ENCODE measurements at places on chromosomes 7 and 10.
A peak's percentile ranks its signal among the peaks of the same experiment; 100 is the strongest.

DNA sequence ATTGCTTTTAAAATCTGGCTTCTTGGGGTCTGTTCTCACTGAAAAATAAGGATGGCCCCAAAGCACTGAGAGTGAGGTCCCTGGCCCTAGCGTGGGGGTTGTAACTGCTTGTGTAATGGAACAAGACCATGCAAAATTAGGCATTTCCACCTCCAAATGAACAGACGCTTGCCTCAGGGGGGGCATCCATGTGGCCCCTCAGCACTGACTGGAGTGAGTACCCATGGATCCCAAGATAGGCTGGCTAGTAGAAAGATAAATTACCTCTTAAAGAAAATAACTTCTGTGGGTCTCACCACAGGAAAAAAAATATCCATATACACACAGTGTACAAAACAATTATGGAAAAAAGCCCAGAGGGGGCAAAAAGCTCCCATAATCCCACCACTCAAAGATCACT lies 15.2 kb upstream of the CPA1 start:
- DNase-seq: no peak

GRCh38 chr7:6106140-6106904 lies 75.1 kb downstream of the ANKRD61 start:
- peak; percentile 49 for DNase-seq

DNA sequence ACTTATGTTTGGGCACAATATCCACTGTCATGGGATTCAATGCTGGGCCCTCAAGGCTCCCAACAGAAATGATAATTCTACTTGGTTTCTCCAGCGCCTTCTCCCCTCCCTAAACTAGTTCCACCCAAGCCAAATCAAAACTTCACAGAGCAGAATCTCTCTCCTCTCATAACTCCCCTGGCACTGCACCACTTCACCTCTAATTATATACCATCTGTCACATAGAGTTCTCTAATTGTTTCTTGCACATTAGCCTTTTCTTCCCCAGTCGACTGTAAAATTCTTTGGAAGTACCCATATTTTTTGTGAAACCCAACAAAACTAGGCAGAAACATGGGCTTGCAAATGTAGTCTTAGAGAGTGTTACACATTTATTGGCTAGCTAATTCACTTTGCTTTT lies 8.1 kb downstream of the SGMS1 start:
- DNase-seq: no peak

DNA sequence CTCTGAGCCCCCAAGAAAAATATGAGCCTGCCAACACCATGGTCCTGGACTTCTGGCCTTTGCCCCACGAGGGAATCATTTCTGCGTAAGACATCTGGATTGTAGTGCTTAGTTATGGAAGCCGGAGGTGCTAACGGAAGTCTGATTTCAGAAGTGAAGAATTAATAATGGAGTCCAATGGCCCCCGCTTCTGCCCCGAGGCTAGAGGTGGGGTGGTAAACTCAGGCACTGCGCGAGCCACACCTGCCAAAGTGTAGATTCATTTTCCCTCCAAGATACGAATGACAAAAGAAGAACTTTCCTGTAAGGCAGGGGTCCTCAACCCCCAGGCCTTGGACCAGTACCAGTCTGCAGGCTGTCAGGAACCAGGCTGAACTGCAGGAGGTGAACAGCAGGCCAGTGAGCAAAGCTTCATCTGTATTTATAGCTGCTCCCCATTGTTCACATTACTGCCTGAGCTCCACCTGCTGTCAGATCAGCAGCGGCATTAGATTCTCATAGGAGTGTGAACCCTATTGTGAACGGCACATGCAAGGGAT lies 22.3 kb downstream of the CNPY1 start:
- peak; percentile 71 for DNase-seq

- DNase-seq: no peak
Measured at GRCh38 chr7:48389977-48390376, 218.7 kb downstream of the ABCA13 start.

- no peak for DNase-seq
Measured at GRCh38 chr10:115214829-115215228, 121.7 kb downstream of the ATRNL1 start.

DNA sequence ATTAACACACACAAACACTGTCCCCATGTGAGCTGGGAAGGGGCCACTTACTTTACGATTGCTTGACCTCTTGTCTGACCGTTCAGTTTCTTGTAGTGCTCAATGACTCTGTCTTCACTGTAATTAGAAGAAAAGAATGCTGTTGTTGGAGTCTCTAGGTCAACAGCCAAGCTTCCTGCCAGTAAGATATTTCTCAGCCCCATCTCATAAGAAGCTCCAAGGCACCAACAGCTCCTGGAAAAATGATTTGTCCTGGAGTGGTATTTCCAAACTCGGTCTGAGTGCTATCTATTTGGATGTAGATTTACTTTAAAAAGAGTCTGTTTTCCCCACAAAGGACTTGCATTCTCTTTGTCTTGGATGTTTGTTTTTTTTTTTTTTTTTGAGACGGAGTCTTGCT lies 153.7 kb downstream of the PRPF18 start:
- no peak for DNase-seq

DNA sequence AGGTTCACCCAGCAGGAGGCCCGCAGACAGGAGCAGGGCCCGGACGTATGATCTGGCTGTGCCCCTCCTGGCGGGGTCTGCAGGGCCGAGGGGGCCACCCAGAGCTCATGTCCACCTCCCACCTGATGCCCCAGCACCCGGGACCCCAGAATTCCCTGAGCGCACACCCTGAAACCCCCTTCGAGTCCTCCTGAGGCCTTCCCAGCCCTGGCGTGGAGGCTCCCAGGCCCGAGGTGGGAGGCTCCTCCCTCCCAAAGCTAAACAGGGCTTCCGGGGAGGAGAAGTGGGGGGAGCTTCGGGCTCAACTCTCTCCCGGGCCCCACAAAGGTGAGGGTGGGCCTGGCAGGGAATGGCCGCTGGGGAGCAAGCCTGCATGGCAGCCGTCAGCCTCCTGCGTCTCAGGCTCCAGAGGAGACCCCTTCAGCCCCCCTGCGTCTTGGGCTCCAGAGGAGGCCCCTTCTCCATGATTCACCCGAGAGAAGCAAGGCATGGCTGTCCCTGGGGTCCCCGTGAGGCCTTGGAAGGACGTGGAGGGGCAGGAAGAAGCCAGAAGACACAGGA lies 30.2 kb downstream of the MICALL2 start:
- DNase-seq: no peak

GRCh38 chr7:80097756-80098155 lies 36.9 kb upstream of the GNAI1 start:
- no peak for DNase-seq

DNA sequence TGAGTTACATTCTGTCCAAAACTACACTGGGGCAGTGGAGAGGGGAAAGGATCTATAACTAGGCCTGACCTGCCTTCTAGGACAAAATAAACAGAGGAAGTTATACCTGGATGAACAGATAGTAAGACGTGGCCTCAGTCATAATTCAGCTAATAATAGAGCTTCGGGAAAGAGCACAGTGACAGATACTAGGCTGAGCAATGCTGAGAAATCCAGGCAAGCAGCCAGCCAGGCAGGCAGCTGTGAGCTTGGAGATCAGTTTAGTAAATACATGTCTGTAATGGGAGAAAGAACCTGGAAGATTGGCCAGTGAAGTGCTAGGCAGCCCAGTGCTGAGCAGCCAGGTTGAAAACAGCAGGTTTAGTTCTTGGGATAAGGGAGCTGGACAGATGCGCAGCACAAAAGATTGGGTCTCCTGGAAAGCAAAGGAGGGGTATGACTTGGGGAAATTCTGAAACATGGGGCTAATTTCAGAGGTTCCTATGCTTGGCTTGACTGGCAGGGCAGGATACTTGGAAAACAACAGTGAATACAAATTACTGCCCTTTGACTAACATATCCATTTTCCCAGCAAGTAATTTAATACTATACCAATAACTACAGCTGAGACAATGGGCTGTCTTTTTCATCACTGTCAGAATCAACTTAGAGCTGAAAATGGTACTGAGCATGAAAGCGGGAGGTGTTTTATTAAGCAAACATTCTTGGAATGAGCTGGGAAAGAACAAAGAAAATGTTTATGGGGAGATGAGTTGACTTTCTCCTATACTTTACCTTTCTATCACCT lies 140.8 kb downstream of the DGKB start:
- DNase-seq: no peak

GRCh38 chr7:130309986-130310385 lies 17.0 kb downstream of the CPA4 start:
- DNase-seq: no peak

DNA sequence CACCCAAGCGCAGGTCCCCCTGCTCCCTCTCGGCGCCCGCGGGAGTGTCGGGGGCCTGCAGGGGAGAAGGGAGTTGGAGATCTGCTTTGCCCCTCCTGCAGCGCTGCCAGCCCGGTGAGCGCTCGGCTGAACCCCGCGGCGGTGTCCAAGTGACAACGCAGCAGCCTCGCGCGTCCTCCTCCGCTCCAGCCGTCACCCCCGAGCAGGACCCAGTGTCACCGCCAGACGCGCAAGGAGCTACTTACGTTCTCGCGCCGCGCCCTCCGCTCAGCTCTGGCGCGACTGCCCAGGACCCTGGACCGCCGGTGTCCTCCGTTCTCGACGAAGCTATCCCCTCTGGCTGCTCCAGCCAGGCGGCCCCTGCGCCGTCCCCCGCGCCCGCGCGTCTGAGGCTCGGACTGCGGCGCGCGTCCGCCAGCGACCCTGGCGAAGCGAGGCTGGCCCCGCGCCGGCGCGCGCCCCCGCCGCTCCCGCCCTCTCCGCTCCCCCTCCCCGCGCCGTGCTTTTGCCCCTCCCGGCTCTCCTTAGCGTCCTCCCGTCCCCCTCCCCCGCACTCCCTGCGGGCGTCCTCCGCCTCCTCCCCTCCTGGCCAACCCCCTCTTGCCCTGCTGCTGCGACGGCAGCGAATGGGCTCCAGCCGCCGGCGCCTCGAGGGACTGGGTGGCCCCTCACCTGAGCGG lies at the start of gene NRCAM:
Gene NRCAM (minus strand): TSS at position 439 of the 680 bp plus-strand sequence. CDS start 216,372 bp downstream, outside the sequence.
- DNase-seq: no peak

DNA sequence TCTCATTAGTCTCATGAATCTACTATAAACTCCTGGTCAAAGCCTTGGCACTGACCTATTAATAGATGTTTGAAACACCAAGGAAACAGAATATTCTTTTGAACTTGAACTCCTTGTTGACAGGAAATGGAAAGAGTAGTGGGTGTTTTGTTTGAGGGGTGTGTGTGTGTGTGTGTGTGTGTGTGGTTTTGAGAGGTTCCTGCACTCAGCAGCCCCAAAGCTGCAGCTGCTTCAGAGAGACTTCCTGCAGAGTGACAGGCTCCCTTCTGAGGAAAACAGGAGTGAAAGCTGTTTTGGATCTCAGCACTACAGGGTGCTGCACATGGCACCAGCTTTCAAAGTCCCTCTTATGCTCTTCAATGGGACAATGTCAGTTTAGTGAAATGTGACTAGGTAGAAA lies 546.5 kb upstream of the STEAP1 start:
- no peak for DNase-seq

DNA sequence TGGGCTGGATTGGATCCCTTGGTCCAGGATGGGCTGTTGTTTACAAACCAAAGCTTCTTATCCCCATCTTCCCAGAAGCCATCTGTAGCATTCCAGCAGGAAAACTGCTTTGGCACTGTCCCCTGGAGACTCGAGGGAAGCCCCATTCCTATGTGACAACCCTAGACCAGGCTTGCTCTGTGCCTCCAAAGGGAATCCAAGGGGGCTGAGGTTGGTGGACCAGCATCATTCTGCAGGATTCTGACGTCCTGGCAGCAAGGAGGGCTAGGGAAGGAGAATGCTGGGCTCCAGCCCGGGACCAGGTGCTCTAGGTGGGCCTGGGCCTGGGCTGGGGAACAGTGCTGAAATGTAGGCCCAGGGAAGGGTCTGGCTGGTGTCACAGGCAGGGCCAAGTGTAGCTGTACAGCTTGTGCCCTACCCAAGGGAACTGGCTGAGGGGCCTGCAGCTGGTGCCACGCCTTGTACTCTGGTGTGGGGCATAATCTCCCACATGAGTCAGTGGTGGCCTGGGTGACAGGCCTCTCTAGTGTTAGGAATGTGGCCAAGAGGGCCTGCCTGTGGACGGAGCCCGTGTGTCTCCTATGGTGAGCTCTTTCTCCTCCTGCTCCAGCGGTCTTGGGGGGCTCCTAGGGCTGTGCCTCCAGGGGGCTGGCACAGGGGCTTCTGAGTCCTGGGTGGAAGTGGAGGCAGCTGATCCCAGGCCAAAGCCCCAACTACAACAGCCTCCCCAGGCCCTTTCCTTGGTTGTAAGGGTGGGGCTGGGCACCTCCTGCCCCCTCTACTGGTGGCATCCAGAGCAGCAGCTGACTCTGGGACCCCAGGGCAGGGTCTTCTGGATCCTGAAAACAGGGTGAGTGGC lies 25.2 kb downstream of the TRIM8 start:
- DNase-seq: no peak

DNA sequence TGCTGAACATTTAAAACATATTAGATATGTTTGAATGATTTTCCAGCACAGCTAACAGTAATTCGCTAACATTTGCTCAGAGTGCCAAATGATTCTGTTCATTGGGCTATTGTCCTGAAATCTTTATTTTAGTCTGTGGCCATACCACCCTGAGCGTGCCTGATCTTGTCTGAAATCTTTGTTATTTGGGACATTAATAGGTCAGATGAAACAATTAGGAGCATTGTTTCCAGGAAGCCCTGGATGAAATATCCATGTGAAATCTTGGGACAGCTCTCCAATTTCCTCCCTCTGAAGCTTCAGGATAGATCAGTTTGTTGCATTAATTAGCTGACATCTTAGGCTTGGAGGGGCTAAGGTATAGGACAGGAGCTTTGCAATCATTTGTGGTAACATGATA lies 512.0 kb downstream of the KIF20B start:
- DNase-seq: no peak

DNA sequence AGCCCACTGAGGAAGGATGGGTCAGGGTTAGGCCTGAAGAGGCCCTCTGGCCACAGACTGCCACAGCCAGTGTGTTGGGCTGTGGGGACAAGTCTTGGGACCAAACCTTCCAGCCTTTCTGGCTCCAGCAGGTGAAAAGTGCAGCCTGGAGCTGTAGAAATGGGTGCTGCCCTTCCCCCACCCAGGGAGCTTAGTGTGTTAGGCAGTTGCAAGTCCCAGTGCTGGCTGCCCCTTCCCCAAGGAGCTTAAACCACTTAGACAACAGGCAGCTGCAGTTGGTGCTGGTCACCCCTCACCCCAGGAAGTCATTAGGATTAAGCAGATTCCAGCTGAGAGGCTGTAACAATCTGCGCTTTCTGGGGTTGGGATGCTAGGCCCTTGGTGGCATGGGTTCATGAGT lies 563.3 kb downstream of the NRG3 start:
- no peak for DNase-seq

GRCh38 chr10:123568751-123569150 lies 97.4 kb upstream of the GPR26 start:
- DNase-seq: peak; percentile 45

DNA sequence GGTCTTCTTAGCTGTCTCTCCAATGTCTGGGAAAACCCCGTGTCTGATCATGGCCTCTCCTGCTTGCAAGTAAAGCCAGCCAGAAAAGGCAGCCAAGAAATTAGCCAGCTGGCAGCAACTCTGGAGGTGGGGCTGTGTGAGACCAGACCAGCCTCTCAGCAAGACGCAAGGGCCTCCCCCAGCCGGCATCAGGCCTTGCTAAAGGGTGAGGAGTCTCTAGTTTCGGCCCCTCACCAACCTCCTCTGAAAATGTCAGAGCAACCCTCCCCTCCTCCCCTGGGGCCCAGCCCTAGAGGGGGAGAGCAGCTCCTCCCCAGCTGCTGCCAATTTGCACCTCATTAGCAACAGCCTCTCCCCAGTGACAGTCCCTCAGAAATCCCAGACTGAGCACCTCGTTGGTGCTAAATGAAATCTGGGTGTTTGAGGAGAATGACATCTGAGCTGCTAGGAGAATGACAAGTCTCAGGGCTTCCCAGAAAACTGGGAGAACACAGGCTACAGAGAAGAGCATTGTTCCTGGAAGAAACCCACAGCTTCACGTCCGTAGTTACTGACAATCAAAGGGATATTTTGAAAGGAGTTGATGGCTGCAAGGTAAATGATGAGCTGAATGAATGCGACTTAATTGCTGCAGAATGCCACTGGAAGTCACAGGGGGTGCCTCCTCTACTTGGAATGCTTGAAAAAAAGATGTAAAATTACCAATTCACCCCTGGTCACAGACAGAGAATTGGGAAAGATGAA lies 25.9 kb downstream of the DGKI start:
- DNase-seq: peak; percentile 90
